ENCODE measurements at places on chromosomes 1 and 21.

DNA sequence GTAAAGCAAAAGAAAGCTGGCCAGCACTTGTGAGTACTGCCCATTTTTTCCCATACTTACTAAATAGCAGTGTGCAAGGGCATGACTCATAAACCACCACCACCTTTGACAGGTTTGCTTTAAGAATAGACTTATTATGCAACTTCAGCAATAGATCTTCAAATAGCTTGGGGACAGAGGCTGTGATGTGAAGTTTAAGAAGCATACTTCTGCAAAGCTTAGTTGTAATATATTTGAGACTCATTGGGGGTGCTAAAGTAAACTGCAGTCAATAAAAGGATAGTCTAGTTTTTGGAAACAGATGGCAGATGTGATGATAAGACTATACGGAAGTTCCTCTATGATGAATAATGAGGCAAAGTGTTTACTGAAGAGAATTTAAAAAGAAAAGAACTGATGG, 210.0 kb downstream of the PLA2G4A start:
- DNase-seq: peak; percentile 65

DNA sequence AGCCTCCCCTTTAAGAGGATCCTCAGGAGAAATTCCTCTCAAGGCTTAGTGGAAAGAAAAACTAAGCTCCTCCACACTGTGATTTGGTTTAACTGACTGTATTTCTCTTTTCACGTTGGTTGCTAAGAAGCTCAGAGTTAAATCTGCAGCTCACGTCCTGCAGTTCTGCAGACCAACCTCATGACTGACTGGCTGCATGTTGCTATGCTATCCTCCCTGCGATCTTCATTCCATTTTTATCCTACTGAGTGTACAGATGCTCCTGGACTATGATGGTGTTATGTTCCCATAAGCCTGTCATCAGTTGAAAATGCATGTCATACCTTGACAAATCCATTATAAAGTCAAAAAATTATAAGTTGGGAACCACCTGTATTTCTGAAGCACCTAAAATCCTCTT, 34.6 kb downstream of the FAM163A start:
- no peak for DNase-seq

GRCh38 chr1:85224295-85224694, 23.5 kb upstream of the SYDE2 start:
- no peak for DNase-seq

- DNase-seq: peak; percentile 82
Observed at GRCh38 chr1:31441073-31441472, 28.1 kb downstream of the SERINC2 start.

GRCh38 chr1:212218065-212218464, 67.1 kb upstream of the PPP2R5A start:
- no peak for DNase-seq

DNA sequence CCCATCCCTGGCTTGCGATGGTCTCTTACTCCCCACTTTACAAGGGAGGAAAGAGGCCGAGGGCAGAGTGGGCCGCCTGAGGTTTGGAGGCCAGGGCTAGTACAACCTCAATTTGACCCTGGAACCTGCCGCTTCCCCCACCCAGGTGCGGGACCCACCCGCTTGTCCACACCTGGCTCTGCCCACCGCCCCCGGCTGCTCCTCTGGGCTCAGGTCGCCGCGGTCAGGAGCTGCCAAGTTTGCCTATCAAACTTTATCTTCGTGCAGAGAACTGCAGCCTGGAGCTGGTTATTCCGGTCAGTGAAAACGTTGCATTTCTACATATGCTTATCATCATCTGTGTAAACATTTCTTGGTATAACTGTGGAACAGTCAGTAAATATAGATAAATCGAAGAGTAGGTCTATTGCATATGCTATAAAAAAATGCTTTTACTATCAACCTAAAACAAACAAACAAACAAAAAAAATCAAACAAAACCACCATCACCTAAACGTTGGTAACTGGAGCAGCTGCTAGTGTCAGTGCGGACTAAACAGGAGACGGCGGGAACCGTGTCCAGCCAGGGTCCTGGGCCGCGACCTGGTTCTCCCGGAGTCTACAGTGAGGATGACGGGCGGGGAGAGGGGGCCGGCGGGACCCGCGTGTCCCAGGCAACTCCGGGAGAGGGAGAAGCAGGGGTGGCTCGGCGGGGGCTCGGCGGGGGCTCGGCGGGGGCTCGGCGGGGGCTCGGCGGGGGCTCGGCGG, 906 bp upstream of the ADARB1 start:
- no peak for DNase-seq

GRCh38 chr1:150874455-150875196, 1.8 kb downstream of the ARNT start:
- no peak for DNase-seq

DNA sequence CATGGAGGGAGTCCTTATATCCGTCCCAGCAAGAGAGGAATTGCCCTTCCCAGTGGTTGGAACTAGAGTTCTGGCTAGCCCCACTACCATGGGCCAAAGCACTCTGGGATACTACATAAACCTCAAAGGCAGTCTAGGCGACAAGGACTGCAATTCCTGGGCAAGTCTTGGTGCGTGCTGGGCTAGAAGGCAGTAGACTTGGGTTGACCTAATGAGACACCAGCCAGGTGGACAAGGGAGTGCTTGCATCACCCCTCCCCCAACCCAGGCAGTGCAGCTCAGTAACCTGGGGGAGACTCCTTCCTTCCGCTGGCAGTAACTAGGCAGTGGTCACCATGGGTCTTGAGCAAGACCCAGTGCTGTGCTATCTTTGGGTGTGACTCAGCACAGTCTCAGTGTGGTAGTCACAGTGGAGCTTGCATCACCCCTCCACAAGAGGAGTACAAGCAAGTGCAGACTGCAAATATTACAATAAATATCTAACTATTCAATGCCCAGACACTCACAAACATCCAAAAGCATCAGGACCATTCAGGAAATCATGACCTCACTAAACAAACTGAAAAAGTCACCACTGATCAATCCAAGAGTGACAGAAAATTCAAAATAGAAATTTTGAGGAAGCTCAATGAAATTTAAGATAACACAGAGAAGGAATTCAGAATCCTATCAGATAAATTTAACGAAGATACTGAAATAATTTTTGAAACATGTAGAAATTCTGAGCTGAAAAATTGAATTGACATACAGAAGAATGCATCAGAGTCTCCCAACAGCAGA, 84.7 kb upstream of the LYPLAL1 start:
- DNase-seq: no peak

- peak; percentile 74 for DNase-seq
Observed at GRCh38 chr1:55064071-55064581, 24.8 kb downstream of the PCSK9 start.

DNA sequence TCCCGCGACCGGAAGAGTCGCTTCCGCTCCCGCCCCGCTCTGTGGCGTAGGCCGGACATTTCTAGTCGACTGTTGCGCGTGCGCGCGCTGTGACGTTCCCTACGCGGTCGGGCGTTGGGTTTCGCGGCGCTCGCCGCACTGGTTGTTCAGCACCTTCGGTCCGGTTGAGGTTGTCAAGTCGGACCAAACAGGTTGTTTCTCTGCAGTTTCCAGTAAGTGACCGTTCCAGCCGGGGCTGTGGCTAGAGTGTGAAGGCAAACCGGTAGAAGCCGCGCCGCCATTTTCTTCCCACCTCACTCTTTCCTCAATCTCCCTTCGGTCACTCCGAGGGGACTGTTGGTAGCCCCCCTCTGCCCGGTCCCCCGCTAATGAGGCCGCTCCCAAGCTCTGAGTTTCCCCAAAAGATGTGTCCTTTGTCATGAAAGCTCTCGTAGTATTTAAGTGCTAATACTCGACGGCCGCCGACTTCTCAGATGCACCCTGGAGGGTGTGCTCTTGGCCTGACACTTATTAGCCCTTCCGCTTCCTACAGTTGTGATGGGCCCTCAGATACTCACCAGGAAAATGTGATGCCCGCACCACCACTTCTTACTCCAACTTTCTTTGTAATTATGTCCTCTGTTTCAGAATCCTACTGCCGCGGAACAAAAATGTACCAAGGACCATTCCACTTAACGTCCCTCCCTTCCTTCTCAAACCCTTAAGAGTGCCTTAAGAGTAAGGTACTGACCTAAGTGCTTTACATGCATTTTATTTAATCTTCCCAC, 56.3 kb downstream of the TRAF5 start:
- DNase-seq: peak; percentile 75

GRCh38 chr21:28540514-28540913, 452.2 kb downstream of the LTN1 start:
- no peak for DNase-seq

- no peak for DNase-seq
Observed at GRCh38 chr1:186620566-186621350, 59.5 kb downstream of the PTGS2 start.

GRCh38 chr1:43529206-43529731, 1.4 kb upstream of the PTPRF start:
- DNase-seq: peak; percentile 89

- DNase-seq: no peak
Observed at GRCh38 chr1:1616045-1616790, 918 bp downstream of the MIB2 start.

DNA sequence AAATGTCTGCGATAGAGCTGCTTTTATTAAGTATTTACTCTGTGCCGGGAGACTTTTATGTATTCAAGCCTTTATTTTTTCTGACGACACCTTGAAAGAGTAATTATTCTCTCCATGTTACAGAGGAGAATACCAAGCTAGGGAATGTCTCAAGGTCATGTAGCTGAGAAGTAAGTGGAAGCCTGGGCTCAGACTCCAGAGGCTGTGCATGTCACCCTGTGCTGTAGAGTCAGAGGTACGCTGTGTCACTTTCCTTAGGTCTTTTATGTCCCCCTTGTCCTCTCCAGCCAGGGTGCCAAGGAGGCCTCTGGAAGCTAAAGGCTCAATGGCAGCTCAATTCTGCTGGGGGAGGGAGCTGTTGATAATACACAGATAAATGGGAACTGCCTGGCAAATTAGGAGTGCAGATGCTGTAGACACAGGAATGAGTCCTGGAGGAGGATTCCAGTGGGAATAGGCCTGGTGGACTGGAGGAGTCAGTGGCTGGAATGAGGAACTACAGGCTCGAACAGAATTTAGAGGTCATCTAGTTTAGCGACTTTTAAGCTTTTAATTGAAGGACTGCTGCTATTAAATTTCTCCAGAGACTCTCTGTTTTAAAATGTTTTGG, 9.3 kb upstream of the IL19 start:
- DNase-seq: peak; percentile 4

DNA sequence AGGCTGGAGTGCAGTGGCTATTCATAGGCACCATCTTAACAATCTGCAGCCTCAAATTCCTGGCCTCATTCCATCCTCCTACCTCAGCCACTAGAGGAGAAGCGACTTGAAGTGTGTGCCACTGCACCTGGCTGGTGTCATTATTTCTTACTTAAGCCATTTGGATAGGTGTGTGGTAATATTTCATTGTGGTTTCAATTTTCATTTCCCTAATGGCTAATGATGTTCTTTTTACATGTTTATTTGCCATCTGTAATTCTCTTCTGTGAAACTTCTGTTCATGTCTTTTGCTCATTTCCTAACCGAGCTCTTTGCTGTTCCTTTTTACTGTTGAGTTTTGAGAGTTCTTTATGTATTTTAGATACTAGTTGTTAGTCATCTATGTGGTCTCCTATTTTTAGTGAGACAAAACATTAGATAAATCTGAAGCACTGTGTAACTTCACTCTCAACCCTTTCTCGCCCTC, 66.8 kb downstream of the SLC27A3 start:
- peak; percentile 83 for DNase-seq

DNA sequence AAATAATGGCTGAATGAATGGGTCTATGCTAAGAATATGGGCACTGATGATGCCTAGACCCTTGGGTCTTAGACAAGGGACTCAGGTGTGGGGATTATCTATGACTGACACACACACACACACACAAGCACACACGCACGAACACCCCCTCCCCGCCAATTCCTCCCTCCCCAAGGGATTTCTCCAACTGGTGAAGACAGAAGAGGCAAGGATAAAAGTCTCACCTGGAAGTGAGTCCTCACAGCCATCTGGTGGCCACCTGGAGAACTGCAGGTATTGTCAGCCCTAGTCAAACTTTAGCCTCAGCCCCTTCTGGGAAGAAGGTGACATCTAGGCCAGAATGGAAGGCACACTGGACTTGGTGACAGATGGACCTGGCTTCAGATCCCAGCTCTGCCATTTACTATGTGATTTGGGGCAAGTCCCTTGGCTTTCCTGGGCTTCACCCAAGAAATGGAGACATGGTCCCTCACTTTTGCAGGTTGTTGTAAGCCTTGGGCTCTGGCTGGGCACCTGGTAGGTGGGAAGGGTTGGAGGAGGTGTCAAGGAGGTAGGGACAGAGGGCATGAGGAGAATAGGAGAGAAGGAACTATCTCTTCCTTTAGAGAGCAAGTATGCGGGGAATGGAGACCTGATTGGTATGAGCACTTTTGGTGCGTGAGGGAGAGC, 4.0 kb upstream of the GPR3 start:
- DNase-seq: peak; percentile 80

DNA sequence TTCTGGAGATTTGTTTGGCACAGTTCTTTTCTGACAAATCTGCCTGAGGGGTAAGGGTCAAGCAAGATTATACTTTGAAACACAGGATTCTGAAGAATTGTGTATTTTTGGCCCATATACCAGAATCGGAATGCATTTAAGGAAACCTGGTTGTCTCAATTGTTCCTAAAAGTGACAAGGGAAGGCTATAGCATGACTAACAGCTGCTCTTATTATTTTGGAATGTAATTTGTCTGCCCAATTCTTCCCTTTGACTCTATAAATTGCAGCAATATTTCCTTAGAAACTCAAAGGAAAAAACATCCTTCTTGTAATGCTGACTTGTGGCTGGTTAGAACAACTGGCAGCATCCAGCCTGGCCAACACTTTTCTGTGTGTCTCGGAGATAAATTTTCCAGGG, 15.8 kb upstream of the VCAM1 start:
- no peak for DNase-seq

DNA sequence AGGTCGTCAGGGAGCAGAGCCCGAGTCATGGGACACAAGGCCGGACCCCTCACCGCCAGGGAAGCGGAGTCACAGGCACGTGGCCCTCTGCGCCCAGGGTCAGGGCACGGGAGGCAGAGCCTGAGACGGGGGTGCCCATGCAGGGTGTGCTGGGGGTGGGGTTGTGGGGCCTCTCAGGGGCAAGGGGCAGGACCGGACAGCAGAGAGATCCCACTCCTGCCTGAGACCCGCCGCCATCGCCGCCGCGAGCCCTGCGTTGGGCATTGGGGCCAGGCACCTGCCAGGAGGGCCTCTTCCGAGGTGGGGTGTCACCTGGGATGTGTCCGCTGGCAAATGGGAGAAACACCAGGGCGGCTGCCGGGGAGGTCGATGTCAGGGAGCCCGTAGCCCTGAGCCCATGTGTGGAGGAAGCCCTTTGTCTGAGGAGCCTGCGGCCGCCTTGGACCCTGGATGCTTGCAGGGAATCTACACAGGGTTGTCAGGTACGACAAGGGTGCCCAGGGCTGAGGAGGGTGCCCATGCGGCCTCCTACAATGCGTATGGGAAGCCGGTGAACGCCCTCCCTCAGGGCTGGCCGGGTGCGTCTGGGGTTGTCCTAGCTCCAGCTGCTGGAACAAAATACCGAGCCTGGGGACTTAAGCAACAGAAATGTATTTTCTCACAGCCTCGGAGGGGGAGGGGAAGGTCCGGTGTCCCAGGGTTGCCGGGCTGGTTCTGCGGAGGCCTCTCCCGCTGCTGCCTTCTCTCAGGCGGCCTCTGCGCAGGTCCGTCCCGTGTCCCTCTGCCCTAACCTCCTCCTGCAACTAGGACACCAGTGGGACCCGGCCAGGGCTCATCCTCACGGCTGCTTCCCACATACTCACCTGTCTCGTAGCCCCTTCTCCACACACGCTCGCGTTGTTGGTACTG, 16.4 kb upstream of the C1orf159 start:
- DNase-seq: no peak

GRCh38 chr1:174433451-174433850, 14.3 kb upstream of the GPR52 start:
- DNase-seq: no peak

- DNase-seq: no peak
Observed at GRCh38 chr1:199913318-199913717, 114.2 kb upstream of the NR5A2 start.
